Vagina (tissue), 2 donors: ENCODE measurements at places on chromosomes 3 and 15.

DNA sequence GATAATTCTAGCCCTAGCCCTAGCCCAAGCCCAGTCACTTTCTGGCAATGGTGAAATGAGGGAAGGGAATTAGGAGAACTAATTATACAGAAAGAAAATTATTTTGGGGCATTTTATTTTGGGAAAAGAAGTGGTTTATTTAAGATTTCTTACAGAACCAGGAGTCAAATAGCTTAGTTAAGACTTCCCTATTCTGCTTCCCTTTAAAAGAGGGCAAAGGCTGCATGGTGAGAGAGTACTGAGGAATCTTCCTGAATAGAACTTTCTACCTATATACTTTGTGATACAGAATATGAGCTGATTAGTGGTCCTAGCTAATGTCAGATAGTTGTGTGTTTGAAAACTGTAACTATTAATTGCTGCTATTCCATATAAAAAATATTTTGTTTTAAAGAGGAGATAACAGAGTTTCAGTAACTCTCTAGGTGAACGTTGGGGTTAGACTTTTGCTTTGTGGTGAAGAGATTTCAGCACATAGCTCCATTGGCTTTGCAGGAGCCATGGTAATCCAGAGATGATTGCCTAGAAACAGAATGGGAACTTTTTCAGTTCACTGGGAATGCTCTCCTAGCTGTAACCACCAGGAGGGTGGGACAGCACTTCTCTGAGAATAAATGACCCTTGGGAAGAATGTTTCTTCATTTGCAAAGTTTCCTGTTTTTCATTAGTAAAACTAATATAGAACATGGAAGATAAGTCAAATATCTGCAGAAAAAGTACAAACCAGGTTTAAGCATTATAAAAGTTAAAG is 5.3 kb upstream of the GCSAM start:
- no peak overlapping the region for H3K4me3 ChIP-seq
- H3K4me1 ChIP-seq: no peaks in the 10 kb centered on the region
- no peak overlapping the region for H3K27ac ChIP-seq

GRCh38 chr3:179991104-179991503 is 45.6 kb downstream of the PEX5L start:
- H3K27me3 ChIP-seq: no peaks in the 10 kb centered on the region
- no peak overlapping the region for H3K27ac ChIP-seq
- no peaks in the 10 kb centered on the region for H3K4me1 ChIP-seq
- no peak for DNase-seq

- DNase-seq: no peak
- H3K27me3 ChIP-seq: no peaks in the 10 kb centered on the region
- no peak overlapping the region for H3K27ac ChIP-seq
- H3K4me1 ChIP-seq: no peaks in the 10 kb centered on the region
- no peak overlapping the region for H3K4me3 ChIP-seq
Measured at GRCh38 chr15:93497291-93497690, 408.3 kb upstream of the RGMA start.

GRCh38 chr3:162641907-162642306 is 1145.3 kb downstream of the OTOL1 start:
- no peak for DNase-seq
- no peaks in the 10 kb centered on the region for H3K4me1 ChIP-seq
- no peaks in the 10 kb centered on the region for H3K36me3 ChIP-seq
- no peaks in the 10 kb centered on the region for H3K27me3 ChIP-seq
- H3K4me3 ChIP-seq: no peak overlapping the region
- no peak overlapping the region for H3K27ac ChIP-seq
